ENCODE measurements at places on chromosomes 2 and 18.

GRCh38 chr2:112884869-112885505 lies 26.0 kb upstream of the IL37 start:
- DNase-seq, result peak; percentile 65

GRCh38 chr2:164948540-164948939 lies 6.8 kb downstream of the SLC38A11 start:
- no peak for DNase-seq

DNA sequence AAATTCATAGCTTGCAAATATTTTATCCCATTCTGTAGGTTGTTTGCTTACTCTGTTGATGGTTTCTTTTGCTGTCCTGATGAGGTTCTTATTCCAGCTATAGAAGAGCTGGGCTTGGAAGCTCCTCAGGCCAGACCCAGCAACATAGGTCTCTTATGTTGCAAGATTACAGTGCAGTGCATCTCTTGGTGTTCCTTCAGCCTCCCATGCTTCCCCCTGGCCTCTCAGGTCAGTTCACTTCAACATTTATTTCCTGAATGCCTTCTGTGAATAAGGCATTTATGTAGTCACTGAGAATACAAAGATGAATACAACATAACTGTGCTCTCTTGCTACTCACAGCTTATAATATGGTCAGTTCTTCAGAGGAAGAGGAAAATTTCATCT lies 179.0 kb upstream of the SLC39A10 start:
- peak; percentile 13 for DNase-seq

DNA sequence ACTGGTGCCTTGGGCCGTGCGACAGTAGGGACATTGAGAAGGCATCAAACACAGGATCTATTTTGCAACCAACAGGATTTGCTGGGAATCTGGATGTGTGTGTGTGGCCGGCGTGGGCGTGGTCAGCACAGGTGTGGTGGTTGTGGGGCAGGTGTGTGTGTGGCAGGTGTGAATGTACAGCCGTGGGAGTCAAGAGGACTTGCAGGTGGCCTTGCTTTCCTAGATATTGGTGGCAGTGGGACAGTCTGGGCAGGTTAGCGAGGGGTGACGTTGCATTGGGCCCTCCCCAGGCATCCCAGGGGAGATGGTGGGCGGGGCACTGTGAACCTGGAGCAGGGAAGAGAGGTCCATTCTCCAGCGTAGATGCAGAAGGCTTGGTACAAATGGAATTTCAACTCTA lies 3.2 kb upstream of the LIMS2 start:
- DNase-seq, result no peak

DNA sequence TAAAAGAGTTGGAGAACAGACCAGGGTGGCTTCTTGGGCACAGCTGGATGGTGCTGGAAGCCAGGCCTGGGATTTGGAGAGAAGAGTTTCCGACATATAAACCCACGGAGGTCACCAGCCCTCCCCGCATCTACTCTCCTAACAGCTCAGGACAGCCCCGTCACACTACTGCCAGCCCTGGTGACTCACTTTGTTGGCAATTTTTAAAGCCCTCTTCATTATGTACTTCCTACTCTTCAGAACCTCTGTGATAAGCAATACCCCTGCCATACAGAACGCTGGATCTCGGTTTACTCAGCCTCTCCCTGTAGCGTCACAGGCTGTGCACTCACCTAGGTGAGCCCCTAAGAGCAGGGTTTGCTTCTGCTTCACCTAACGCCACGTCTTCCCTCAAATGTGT lies 48.1 kb downstream of the ID2 start:
- peak; percentile 29 for DNase-seq

DNA sequence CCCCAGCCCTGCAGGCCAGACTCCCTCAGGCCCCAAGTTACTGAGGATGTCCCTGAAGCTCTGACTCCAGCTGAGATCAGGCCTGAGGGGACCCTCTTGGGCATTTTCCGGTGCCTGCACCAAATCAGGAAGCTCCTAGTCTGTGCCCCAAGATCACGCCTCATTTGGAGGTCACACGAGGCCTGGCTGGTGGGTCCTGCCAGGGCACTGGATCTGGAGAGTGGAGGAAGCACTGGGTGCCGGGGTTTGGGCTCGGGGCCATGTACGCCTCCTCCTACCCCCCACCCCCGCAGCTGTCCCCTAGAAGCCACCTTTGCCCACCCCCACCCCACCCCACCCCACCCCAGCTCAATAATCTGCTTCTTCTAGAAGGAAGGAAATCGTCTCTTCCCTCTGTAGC lies 16.2 kb downstream of the SH2D6 start:
- no peak for DNase-seq

GRCh38 chr2:179129574-179130238 lies 79.8 kb upstream of the CCDC141 start:
- DNase-seq, result peak; percentile 5

DNA sequence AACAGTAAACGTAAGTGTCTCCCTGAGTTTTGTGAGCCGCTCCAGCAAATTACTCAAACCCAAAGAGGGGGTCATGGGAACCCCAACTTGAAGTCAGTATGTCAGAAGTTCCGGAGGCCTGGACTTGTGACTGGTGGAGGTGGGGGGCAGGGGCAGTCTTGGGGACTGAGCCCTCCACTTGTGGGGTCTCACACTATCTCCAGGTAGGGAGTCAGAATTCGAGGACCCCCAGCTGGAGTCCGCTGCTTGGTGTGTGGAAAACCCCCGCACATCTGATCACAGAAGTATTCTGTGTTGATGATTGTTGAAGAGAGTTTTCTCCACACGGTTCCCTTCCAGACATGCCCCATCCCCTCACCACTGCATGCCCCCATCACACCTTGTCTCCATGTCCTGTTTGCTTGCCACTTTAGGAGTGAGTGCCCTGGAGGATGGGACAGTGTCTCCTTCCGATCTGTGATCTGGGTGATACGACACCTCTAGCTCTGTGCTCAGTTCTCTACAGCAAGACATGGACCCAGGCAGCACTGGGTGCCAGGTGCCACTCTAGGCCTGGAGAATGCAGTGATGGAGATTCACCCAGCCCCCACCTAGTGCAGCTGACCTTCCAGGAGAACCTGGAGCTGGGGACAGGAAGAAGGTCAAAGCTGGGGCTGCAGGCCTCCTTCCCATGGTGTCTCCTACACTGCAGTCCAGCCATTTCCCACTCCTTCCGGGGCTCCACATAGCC lies 85.6 kb downstream of the TFCP2L1 start:
- DNase-seq, result no peak

GRCh38 chr18:57737400-57738060 lies 65.6 kb downstream of the ATP8B1 start:
- DNase-seq, result peak; percentile 81

- no peak for DNase-seq
Measured at GRCh38 chr18:45430041-45430440, 185.2 kb upstream of the SLC14A2 start.

GRCh38 chr2:62382122-62382521 lies 123.9 kb downstream of the TMEM17 start:
- no peak for DNase-seq

DNA sequence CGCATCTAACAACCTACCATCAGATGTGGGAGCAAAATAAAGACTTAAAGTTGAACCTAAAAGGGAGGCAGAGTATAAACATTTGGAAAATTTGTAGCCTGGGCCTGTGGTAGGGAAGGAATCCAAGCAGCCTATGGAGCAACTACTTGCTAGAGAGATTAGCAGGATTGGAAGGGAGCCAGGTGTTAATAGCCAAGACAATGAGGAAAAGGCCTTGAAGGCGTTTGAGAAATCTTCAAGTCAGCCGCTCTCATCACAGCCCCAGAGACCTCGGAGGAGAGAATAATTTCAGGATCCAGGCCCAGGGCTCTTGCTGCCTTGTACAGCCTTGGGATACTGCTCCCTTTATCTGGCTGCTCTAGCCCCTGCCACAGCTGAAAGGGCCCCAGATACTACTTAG lies 219.7 kb downstream of the THSD7B start:
- DNase-seq, result no peak

DNA sequence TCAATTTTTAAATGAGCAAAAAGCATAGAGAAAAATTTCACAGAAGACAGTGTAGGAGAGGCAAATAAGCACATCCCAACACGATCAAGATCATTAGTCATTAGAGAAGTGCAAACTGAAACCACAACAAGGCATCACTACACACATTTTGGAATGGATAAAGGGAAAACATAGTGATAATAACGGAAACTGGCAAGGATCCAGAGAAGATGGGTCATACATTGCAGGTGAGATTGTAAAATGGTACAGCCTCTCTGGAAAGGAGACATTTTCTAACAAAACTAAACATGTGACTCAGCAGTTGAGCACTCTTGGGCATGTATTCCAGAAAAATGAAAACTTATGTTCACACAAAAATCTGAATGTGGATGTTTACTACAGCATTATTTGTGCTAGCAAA lies 98.3 kb upstream of the TMEM17 start:
- DNase-seq, result no peak

DNA sequence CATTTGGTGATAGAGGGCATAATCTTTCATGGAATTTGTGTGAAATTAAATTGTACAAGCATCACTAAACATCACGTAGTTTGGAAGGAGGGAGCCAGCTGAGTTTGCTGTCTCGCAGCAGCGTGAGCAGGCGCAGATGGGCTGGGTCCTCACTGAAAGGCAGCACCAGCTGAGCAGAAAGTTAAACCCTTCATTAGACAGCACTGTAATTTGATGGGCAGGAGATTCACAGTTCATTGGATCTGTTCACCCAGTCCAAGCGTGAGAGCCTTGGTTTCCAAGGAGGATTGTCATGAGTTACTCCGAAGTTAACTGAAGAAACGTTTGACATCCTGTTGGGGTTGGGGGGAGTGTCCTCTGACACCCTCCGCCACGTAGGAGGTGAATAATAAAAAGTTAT lies 89.8 kb upstream of the NFATC1 start:
- no peak for DNase-seq

GRCh38 chr2:143121079-143121478 lies 8.1 kb upstream of the ARHGAP15 start:
- DNase-seq, result no peak

GRCh38 chr2:239729681-239730566 lies 295.2 kb downstream of the NDUFA10 start:
- DNase-seq, result no peak

- DNase-seq, result no peak
Measured at GRCh38 chr18:30970196-30970816, 72.2 kb downstream of the DSC3 start.

GRCh38 chr2:235594041-235594440 lies 100.2 kb downstream of the AGAP1 start:
- peak; percentile 61 for DNase-seq

GRCh38 chr2:222796413-222797103 lies 64.3 kb upstream of the ACSL3 start:
- peak; percentile 32 for DNase-seq

GRCh38 chr2:240909216-240909974 lies 3.3 kb downstream of the CROCC2 start:
- no peak for DNase-seq

DNA sequence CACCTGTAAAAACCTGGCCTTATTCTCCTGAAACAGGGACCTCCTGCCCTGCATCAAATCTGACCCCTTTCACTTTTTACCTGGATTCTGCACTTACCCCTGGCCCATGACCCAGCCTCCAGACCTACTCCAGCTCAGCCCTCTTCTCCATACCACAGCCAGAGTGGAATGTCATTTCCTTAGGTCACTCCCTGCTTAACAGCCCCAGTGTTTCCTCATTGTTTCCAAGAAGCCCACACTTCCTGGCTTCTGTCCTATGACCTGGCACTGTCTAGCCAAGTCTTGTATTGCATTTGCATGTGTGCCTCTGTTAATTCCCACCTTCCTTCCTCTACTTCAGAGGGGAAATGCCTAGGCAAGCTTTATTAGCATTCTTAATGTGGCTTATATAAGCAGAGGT lies 51.4 kb upstream of the TRIB2 start:
- DNase-seq, result no peak

DNA sequence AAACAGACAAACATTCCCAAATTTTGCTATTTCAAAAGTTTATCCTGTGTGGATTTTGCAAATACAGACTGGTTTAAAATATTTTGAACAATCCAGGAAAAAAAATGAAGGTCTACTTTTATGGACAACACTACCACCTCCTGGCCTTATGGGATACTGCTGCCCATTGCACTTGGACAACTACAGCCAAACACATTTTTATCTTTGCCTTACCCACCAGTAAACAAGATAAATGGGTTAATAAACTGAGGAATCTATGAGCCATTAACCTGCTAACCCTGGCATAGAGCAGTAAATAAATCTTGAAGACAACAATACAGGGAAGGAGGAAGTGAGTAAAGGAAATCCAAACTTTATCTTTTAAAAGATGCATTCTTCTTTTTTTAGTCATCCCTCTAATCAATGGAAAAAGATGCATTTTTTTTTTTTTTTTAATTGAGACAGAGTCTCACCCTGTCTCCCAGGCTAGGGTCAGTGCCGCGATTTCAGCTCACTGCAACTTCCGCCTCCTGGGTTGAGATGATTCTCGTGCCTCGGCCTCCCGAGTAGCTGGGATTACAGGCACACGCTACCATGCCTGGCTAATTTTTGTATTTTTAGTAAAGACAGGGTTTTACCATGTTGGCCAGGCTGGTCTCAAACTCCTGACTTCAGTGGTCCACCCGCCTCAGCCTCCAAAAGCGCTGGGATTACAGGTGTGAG lies 2.1 kb upstream of the SPIRE1 start:
- DNase-seq, result peak; percentile 70

GRCh38 chr2:104434318-104434792 lies 419.6 kb upstream of the POU3F3 start:
- DNase-seq, result no peak

- DNase-seq, result no peak
Measured at GRCh38 chr2:41965909-41966295, 81.9 kb upstream of the PKDCC start.

GRCh38 chr2:104758199-104758620 lies 95.7 kb upstream of the POU3F3 start:
- DNase-seq, result no peak

- no peak for DNase-seq
Measured at GRCh38 chr18:31655354-31655753, 29.0 kb downstream of the B4GALT6 start.

DNA sequence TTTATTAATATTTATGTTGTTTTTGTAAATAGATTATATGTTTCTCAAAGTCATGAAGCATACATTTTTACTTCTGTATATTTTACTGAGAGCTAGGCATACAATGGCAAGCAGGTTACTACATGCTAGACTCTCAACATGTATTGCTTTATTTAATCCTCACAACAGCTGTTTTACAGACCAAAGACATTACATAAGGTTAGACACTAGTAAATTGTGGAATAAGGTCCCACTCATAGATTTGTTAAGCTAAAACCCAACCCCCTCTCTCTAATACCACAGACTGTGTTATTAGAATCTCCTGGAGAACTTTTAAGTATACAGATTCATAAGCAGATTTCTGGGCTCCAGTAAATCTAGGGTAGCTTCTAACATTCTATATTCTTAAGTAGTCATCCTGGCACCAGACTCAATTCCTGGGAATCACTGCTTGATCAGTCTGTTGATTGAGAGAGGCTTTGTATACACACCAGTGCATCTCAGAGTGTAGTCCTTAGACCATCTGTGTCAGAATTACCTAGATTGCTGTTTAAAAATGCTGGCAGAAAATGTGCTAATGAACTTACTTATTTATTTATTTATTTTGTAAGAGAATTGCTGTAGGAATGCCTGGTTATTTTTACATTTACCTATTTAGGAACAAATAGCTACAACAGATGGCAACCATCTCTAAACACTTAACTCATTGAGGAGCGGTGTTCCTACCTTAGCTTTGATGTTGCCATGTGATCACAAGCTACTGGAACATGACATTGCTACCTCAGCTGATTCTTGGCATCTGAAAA lies 153.5 kb upstream of the CAVIN2 start:
- no peak for DNase-seq

- DNase-seq, result peak; percentile 75
Measured at GRCh38 chr2:189580658-189581353, at the start of gene SLC40A1. SLC40A1 (minus strand) TSS chr2:189580786; CDS start chr2:189580460, 326 bp downstream.

Measured in AG08396 (cell line).